ENCODE measurements at places on chromosomes 4 and X. TPM values are rescaled to one million over a fixed set of nuclear protein-coding genes. Genes with fewer than 3 reads are reported as not detected.

The BCAP31 gene
- 52.6 TPM for total RNA-seq

GRCh38 chrX:106728337-106728736, 1.8 kb downstream of the RNF128 start:
- no peaks in the 10 kb centered on the region for H3K27me3 ChIP-seq
- DNase-seq, result no peak
- H3K27ac ChIP-seq, result peak overlapping the region; percentile 87

The ARHGAP36 gene
- total RNA-seq, result 0.95 TPM

GRCh38 chr4:45663003-45663402, 460.9 kb downstream of the GABRG1 start:
- H3K4me3 ChIP-seq, result no peak overlapping the region
- DNase-seq, result no peak
- no peaks in the 10 kb centered on the region for H3K4me1 ChIP-seq

GRCh38 chrX:35664833-35665232, 133.3 kb upstream of the MAGEB16 start:
- no peak overlapping the region for H3K27ac ChIP-seq
- no peaks in the 10 kb centered on the region for H3K27me3 ChIP-seq
- H3K36me3 ChIP-seq, result no peaks in the 10 kb centered on the region
- no peak overlapping the region for H3K4me3 ChIP-seq
- H3K4me1 ChIP-seq, result no peaks in the 10 kb centered on the region
- DNase-seq, result no peak

DNA sequence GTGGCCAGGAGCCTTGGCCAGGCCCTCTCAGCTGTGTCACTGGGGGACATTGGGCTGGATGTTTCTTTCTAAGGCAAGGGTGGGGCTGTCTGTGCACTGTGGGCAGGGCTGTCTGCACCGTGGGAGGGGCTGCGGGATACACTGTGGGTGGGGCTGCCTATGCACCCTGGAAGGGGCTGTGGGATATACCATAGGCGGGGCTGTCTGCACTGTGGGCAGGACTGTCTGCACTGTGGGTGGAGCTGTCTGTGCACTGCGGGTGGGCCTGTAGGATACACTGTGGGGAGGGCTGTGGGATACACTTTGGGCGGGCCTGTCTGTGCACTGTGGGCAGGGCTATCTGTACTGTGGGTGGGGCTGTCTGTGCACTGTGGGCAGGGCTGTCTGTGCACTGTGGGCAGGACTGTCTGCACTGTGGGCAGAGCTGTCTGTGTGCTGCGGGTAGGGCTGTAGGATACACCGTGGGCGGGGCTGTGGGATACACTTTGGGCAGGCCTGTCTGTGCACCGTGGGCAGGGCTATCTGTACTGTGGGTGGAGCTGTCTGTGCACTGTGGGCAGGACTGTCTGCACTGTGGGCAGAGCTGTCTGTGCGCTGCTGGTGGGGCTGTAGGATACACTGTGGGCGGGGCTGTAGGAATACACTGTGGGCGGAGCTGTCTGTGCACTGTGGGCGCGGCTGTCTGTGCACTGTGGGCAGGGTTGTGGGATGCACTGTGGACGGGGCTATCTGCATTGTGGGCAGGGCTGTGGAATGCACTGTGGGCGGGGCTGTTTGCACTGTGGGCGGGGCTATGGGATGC, 31.1 kb downstream of the ACOX3 start:
- no peaks in the 10 kb centered on the region for H3K27me3 ChIP-seq
- no peak overlapping the region for H3K4me3 ChIP-seq
- H3K27ac ChIP-seq, result no peak overlapping the region
- H3K4me1 ChIP-seq, result no peaks in the 10 kb centered on the region
- H3K36me3 ChIP-seq, result no peaks in the 10 kb centered on the region

The ATP2B3 gene
- total RNA-seq, result not detected

The SMARCA1 gene
- total RNA-seq, result 15.9 TPM

GRCh38 chr4:24488399-24489164, 95.8 kb downstream of the DHX15 start:
- H3K4me1 ChIP-seq, result no peaks in the 10 kb centered on the region
- DNase-seq, result peak; percentile 45
- no peak overlapping the region for H3K27ac ChIP-seq
- no peaks in the 10 kb centered on the region for H3K36me3 ChIP-seq
- H3K4me3 ChIP-seq, result no peak overlapping the region

DNA sequence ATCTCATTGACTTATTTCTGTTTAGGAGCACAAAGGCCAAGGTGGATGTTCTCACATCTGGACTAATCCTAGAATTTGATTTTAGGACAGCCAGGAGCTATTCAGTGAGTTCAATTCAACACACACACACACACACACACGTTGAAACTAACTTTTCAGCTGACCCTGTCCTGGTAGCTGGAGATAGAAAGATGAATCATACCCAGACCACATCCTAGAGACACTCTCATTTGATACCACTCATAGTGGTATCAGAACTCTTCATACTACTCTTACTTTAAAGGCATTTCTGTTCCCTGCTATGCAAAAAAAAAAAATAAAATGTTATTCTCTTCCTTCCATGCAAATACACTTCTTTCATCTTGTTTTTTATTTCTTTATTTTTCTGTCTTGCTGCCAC, 36.7 kb downstream of the KLF8 start:
- H3K4me3 ChIP-seq, result no peak overlapping the region
- no peaks in the 10 kb centered on the region for H3K27me3 ChIP-seq
- no peaks in the 10 kb centered on the region for H3K4me1 ChIP-seq
- no peak for DNase-seq

The BMPR1B gene
- 0.92 TPM for total RNA-seq

- H3K4me1 ChIP-seq, result peaks cover 14% of the 10 kb centered on the region
- no peak overlapping the region for H3K27ac ChIP-seq
- H3K4me3 ChIP-seq, result no peak overlapping the region
- no peak for DNase-seq
- no peaks in the 10 kb centered on the region for H3K36me3 ChIP-seq
Observed at GRCh38 chr4:184481544-184481943, 7.2 kb upstream of the IRF2 start.

DNA sequence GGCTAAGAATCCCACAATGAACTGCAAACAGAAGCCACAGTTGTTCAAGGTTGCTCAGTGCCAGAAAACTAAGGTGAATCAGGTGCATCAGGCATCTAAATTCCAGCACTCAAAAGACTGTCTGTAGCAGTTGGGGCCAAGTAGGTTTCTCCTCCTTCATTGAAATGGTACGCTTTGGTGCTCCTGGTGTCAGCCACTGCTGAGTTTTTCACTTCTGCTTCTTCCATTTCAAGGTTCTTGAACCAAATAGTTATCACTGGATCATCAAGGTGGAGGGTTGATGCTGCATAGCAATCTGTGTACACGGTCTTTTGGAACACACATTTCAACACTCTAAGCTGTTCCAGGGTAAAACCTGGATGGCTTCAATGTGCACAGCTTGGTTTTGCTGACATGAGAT, 74.4 kb downstream of the TMA16 start:
- H3K4me3 ChIP-seq, result no peak overlapping the region
- H3K4me1 ChIP-seq, result no peaks in the 10 kb centered on the region
- no peaks in the 10 kb centered on the region for H3K36me3 ChIP-seq

GRCh38 chr4:80594701-80595100, 259.2 kb downstream of the CFAP299 start:
- H3K36me3 ChIP-seq, result no peaks in the 10 kb centered on the region
- no peak overlapping the region for H3K27ac ChIP-seq
- no peaks in the 10 kb centered on the region for H3K4me1 ChIP-seq
- H3K27me3 ChIP-seq, result peaks cover 3% of the 10 kb centered on the region

The GIMD1 gene
- total RNA-seq, result not detected

The GLRA3 gene
- total RNA-seq, result not detected

The BEX5 gene
- not detected for total RNA-seq

DNA sequence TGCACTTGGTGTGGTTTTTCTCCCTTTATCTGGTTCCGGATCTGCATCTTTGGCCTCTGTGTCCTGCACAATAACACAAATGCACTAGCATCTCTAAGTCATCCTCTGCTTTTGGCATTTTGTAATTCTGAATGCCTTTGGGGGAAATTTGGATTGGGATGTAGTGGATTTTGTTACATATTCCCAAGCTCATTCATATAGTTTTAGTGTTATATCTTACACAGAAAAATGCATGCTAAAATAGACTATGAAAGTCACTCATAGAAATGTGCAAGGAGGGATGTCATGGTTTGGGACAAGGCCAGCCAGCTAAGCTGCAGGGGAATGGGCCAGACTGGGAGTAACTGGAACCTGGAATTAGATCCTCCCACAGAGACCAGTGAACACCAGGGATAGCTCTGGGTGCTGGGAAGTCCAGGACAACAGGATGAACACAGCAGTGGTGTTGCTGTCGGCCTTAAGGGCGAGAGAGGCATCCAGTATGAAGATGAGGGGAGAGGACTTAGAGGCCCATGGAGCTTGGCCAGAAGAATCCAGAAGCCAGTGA, 20.1 kb downstream of the ENPP6 start:
- H3K27ac ChIP-seq, result no peak overlapping the region
- no peaks in the 10 kb centered on the region for H3K36me3 ChIP-seq
- H3K4me1 ChIP-seq, result no peaks in the 10 kb centered on the region
- H3K27me3 ChIP-seq, result no peaks in the 10 kb centered on the region
- no peak for DNase-seq
- H3K4me3 ChIP-seq, result no peak overlapping the region

DNA sequence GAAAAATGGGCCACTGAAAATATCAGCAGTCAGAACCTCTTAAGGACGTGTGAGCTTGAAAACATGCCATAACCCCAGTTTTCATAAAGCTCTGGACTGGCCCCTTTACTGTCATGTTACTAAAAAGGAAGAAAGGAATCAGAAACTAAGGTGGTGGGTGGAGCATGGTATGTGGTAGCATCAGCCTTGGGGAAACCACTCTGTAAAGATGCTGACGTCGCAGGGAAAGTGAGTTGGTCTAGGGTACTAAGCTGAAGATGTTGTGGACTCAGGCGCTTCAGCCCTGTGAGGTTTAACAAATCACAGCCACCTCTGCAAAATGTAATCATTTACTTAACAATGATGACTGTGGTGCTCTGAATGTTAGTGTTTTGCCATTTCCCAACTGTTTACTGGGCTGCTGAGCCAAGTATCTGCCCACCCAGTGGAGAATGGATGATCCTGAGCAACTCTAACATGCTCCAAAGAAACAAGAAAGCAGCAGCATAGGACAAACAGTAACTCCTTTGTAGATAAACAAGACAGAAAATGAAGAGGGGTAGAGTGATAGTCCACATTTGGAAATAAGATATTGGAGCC, 33.4 kb downstream of the C4orf54 start:
- H3K27ac ChIP-seq, result peak overlapping the region; percentile 39
- DNase-seq, result no peak
- H3K4me1 ChIP-seq, result peaks cover 3% of the 10 kb centered on the region
- no peaks in the 10 kb centered on the region for H3K27me3 ChIP-seq
- no peak overlapping the region for H3K4me3 ChIP-seq

The PABPC4L gene
- 0.39 TPM for total RNA-seq

DNA sequence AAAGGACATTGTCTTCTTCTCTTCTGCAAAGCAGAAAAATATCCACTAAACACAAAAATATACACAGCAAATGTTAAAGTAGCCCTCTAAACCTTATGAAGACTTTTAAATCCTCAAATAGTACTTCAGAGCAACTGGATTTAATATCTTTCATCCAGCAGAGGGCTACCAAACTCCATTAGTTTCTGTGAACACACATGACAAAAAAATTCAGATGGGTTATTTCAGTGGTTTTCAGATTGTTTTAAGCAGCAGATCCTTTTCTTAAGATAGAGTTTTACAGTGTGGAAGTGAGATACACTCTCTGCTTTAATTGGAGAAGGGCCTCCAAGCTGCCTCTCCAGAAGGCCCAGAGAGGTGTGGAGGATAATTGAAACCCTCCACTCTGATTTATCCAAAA, 56.7 kb downstream of the ANK2 start:
- DNase-seq, result no peak
- no peaks in the 10 kb centered on the region for H3K27me3 ChIP-seq
- no peaks in the 10 kb centered on the region for H3K4me1 ChIP-seq

The MAGEB18 gene
- not detected for total RNA-seq

DNA sequence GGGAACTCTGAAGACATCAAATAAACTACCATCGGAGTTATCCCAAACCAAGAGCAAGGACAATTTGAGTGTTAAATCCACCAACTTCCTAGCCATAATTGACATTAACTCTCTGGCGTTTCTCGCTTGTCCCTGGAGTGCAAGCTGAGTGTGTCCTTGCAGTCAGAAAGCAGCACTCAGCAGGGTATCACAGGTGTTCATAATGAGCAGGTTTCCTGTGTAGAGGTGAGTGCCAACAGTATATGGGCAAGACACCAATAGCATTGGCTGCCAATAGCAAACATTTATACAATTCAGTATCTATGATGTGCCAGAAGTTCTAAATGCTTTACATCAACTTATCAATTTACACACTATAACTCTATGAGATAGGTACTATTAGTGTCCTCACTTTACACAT, 11.2 kb downstream of the BLTP1 start:
- no peaks in the 10 kb centered on the region for H3K36me3 ChIP-seq
- no peaks in the 10 kb centered on the region for H3K27me3 ChIP-seq
- H3K4me1 ChIP-seq, result peaks cover 5% of the 10 kb centered on the region

The FGA gene
- total RNA-seq, result 22.2 TPM

GRCh38 chrX:136546371-136546781, 14.4 kb downstream of the VGLL1 start:
- no peak overlapping the region for H3K27ac ChIP-seq
- no peaks in the 10 kb centered on the region for H3K36me3 ChIP-seq
- H3K27me3 ChIP-seq, result no peaks in the 10 kb centered on the region
- H3K4me3 ChIP-seq, result no peak overlapping the region

- no peaks in the 10 kb centered on the region for H3K27me3 ChIP-seq
- H3K27ac ChIP-seq, result no peak overlapping the region
- no peaks in the 10 kb centered on the region for H3K4me1 ChIP-seq
- no peak overlapping the region for H3K4me3 ChIP-seq
- no peak for DNase-seq
Observed at GRCh38 chrX:37959212-37960021, 46.9 kb upstream of the SYTL5 start.

The PFKFB1 gene
- total RNA-seq, result 18.5 TPM

DNA sequence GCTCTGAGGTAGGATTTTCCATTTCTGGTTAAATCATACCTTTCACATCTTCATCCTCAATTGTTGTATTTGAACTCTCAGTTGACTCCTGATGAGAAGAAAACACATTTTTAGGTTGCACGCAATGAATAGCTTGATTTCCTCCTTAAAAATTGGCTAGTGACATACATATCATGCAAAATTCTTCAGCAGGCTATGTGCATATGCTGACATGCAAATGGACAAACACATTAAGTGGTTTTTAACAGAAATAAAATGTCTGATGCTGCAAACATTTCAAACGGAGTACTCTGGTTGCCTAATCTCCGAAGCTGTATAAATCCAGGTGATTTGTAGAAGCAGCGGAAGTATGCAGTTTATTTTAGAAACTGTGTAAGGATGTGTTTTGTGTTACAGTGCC, 261.1 kb downstream of the CAMK2D start:
- no peak overlapping the region for H3K4me3 ChIP-seq
- H3K36me3 ChIP-seq, result peaks cover 32% of the 10 kb centered on the region
- no peaks in the 10 kb centered on the region for H3K27me3 ChIP-seq
- DNase-seq, result no peak

GRCh38 chr4:24174602-24175001, 284.8 kb upstream of the PPARGC1A start:
- no peak overlapping the region for H3K4me3 ChIP-seq
- no peaks in the 10 kb centered on the region for H3K36me3 ChIP-seq
- no peak for DNase-seq
- H3K4me1 ChIP-seq, result no peaks in the 10 kb centered on the region
- H3K27ac ChIP-seq, result no peak overlapping the region

The PF4V1 gene
- total RNA-seq, result not detected

The GLRA2 gene
- total RNA-seq, result not detected

The CT45A1 gene
- total RNA-seq, result not detected

Data from gastrocnemius medialis (tissue), 4 donors.